Trophoblast cell (in vitro differentiated cells and primary cell): ENCODE measurements at places on chromosomes 13 and 19.

- DNase-seq = peak; percentile 36
These were observed 1.9 kb upstream of the FOXO1 start for GRCh38 chr13:40668335-40668734.

- DNase-seq = peak; percentile 24
These were observed 154.2 kb upstream of the MAB21L1 start for GRCh38 chr13:35630551-35631275.

GRCh38 chr19:33758541-33759013 is 38.1 kb upstream of the KCTD15 start:
- DNase-seq = no peak

DNA sequence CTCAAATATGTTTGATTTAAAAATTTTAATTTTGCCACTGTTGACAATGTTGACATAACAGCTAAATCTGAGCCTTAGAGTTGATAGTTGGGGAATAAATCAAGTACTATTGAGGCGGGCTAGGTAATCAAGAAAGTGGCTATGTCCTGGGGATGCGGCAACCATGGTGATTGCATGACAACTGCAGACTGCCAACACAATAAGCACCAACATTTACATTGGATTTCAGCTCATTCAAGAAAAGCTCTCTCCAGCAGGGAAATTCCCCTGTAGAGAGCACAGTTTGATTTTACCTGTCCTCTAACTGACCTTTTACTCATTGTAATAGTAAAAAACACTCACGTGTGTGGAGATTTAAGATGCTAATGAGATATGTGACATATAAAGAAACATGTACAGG is 63.1 kb downstream of the ZNF100 start:
- DNase-seq = no peak

DNA sequence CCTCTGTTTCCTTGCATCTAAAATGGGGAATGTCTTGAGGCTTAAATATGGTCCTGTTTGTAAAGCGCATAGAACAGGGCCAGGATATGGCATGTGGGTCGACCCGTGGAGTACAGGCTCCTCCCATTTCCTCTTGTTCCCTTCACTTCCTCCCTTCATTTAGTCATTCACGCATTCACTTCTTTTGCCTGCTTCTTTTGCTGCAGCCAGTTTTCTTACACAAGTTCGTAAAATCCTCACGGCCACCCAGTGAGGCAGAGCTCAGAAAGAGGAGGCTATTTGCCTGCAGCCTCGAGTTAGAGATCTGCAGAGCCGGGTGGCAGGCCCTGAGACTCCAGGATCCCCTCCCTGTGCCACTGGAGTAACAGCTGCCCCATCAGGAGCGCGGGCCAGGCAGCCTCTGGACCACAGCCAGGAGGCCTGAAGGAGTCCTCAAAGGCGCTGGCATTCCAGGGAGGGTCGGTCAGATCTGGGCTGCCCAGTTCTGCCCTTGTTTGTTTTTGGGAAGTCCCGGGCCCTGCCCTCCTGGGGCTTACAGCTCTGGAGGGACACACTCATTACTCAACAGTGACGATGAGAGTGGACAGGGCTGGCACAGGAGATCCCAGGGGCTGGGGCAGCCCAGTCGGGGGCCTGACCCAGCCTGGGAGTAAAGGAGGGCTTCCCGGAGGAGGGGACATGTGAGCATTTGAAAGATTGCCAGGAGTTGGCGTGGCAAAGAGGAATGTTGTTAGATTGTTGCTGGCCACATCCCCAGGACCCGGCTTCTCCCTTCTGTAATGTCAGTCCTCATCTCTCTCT is 4.6 kb downstream of the PPP5C start:
- peak; percentile 34 for DNase-seq

DNA sequence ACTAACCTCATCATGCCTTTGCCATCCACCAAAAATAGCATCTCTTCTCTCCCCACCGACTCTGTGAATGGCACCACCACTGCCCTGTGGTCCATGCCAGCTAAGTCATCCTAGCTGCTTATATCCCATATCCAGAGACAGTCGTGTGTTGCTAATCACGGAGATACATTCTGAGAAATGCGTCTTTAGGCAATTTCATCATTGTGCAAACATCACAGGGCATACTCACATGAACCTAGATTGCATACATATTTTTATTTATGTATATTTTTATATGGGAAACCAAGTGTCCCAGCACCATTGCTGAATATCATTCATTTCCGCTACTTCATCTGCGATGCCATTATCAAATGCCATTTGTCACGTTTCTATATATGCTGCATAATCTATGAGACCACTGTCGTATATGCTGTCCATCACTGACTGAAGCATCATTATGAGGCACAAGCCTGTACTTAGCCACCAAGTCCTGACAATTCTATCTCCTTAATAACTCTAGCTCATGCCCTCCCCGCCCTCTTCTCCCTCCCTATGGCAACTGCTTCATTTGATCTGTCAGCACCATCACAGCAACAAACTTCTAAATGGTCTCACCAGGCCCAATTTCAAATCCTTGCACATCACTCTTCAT is 104.2 kb downstream of the HSPH1 start:
- DNase-seq = no peak

DNA sequence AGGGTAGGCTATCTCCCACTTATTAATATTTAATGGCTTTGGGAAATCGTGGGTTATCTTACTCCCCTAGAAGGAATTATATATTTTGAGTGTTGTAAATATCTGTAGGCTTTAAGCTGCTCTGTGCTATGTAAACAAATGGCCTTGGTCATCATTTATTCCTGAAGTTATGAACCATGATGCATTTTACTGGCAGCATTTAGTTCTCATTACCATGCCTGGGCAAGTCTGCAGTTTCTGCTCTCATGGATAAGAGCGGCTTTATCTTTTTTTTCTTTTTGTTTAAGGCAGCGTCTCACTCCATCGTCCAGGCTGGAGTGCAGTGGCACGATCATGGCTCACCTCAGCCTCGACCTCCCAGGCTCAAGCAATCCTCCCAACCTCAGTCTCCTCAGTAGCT is 156.1 kb downstream of the IRS2 start:
- DNase-seq = no peak

- DNase-seq = no peak
These were observed 86.0 kb downstream of the GADD45B start for GRCh38 chr19:2561895-2562294.

- no peak for DNase-seq
These were observed 745.2 kb downstream of the PCDH17 start for GRCh38 chr13:58376775-58377174.

- no peak for DNase-seq
These were observed 4.0 kb downstream of the SERPINE3 start for GRCh38 chr13:51343475-51343874.

GRCh38 chr19:8194528-8195267 is 14.5 kb upstream of the CERS4 start:
- DNase-seq = no peak

DNA sequence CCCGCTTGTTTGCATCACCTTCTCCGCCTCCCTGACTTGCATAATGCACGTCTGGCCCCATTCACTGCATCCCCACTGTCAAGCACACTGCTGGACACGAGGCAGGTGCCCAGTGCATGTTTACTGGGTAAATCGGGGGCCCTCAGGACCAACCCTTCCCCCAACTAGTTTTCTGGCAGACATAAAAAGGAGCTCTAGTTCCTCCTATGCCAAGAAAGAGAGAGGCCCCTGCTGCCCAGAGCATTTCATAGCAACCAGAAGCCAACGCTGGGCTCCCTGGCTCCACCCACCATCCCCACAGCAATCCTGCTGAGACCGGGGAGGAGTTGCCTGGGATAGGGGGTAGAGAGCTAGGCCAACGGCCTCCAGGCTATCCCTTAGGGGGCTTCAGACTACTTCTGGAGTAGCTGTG is 23.2 kb downstream of the ANKRD27 start:
- DNase-seq = peak; percentile 39

GRCh38 chr13:64505336-64505910 is 2724.7 kb downstream of the PCDH9 start:
- DNase-seq = no peak

- DNase-seq = no peak
These were observed 30.2 kb downstream of the COL4A2 start for GRCh38 chr13:110337247-110337646.

GRCh38 chr19:51002542-51003311 is 1.3 kb upstream of the KLK8 start:
- no peak for DNase-seq

DNA sequence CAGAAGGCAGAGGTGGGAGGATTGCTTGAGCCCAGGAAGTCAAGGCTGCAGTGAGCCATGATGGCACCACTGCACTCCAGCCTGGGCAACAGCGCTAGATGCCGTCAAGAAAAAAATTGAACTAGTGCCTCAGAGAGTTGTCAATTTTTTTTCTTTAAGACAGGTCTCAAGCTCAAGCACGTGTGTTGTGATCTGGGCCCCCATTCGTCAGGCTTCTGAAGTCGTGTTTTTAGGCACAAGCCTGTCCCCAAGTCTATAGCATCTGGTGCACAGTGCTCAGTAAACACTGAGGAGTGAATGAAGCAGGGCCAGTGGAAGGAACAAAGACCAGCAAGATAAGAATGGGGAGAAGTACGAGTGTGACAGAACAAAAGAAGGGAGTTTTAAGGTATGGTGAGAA is 23.7 kb upstream of the LAMP1 start:
- DNase-seq = no peak

- DNase-seq = no peak
These were observed 201.4 kb downstream of the PCCA start for GRCh38 chr13:100290165-100290801.

GRCh38 chr13:72062566-72062965 is 195.6 kb upstream of the DACH1 start:
- DNase-seq = no peak

- no peak for DNase-seq
These were observed 100.7 kb upstream of the MCF2L start for GRCh38 chr13:112868308-112868707.

DNA sequence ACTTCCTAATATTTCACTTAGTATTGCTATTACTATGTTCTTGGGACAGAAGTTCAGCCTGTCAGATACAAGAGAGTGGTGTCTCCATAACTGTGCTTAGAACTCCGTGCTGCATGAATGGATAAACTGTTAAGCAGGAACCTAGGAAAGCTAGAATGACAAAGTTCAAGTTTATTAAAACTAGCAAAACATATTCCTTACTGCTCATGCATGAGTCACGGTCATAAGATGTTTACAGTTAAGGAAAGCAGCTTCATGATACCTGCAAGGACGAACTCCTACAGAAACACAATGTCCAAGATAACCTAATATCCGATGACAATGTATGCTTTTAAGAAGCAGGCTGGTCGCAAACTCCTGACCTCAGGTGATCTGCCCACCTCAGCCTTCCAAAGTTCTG is 6.0 kb upstream of the ZNF765 start:
- no peak for DNase-seq
